ENCODE measurements at places on chromosomes 2 and 18.

- no peak for DNase-seq
Measured at GRCh38 chr2:17536416-17536815, 4.1 kb upstream of the VSNL1 start.

- no peak for DNase-seq
Measured at GRCh38 chr18:49537232-49537896, 24.5 kb upstream of the LIPG start.

GRCh38 chr18:3932276-3932675 is 482.3 kb downstream of the TGIF1 start:
- DNase-seq: no peak

DNA sequence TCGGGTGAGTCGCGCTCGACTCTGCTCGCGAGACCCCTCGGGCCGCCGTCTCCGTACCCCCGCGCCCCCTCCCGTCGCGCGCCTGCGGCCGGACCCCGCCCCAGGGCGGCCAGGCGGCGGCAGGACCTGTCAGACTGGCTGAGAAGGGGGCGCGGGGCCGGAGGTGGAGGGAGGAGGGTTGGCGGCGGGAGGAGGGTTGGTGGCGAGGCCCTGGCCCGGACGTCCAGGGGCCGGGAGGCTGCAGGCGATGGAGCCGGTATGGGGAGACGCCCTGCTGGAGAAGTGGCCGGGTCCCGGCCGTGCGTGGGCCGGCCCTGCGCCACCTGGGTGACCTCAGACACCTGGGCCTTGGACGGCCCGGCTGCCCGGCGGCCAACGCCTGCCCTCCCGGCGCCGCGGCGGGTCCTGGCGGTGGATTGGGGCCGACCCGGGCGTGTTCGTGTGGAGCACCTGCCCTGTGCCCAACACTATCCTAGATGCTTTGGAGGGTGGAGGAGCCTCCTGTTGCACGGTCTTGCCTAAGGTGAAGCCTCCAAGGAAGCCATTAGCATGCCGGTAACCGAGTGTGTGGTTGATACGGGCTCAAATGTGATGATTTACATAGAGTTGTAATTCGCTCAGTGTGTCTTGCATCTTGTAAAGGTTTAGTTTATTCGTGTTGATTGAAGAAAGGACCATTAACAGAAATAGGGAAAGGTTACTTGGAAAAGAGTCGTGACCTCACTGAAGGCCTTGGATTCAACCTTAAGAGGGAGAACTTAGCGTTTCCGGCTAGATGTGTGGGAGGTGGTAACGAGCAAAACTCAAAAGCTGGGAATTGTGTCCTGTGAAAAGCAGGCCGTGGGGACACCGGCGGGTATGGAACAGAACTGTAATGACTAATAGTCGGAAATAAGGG is 550 bp downstream of the MYL12B start:
- no peak for DNase-seq

DNA sequence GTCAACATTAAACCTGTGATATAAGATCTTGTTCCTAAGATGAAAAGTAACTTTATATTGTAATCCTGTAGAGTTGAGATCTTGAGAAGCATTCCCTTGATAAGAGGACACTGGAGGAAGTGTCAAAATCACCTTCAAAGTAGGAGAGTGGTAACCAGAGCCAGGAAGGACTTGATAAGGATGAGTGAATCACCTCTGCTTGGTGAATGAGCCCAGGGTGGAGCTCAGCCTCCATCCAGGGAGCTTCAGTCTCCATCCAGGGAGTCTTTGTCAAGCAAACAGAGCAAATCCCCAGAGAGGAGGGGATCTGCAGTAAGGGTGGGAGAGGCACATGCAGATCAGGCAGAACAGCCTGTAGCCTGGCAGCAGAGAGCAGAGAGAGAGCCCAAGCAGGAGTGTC is 167.1 kb upstream of the SIX2 start:
- no peak for DNase-seq

- DNase-seq: no peak
Measured at GRCh38 chr2:158882297-158882696, 86.1 kb upstream of the TANC1 start.

Measured in fibroblast of the conjunctiva (primary cell).